Lung (tissue), 17 donors: ENCODE measurements at places on chromosomes 7 and 10.

DNA sequence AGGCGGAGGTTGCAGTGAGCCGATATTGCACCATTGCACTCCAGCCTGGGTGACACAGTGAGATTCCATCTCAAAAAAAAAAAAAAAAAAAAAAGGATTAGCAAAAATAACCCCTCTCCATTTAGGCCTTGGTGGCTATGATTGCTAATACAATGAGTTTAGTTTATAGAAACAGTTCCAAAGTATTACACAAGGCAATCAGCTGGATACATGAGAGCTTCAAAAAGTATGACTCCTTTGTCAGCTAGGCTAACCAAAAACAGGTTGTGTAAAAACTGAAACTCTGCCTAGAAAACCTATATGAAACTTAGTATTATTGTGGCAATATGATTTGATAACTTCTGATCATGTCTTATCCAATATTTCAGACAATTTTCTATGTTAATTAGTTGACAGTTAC lies 57.2 kb downstream of the SUGCT start:
- H3K27ac ChIP-seq = no peak overlapping the region
- H3K4me3 ChIP-seq = no peak overlapping the region
- no peak for DNase-seq
- no peaks in the 10 kb centered on the region for H3K4me1 ChIP-seq
- H3K27me3 ChIP-seq = no peaks in the 10 kb centered on the region

- no peaks in the 10 kb centered on the region for H3K36me3 ChIP-seq
- peaks cover 13% of the 10 kb centered on the region for H3K4me1 ChIP-seq
- DNase-seq = peak; percentile 90
- H3K27me3 ChIP-seq = no peaks in the 10 kb centered on the region
- H3K4me3 ChIP-seq = no peak overlapping the region
These were observed 164.9 kb downstream of the NSUN6 start for GRCh38 chr10:18486438-18486837.

DNA sequence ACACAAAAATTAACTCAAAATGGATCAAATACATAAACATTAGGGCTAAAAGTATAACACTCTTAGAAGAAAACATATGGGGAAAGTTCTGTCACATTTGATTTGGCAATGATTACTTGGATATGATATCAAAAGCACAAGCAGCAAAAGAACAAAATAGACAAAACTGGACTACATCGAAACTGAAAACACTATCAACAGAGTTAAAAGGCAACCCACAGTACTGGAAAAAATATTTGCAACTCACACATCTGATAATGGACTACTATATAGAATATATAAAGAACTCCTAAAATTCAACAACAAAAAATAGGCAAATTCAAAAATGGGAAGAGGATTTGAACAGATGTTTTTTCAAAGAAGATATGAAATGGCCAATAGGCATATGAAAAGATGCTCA lies 51.0 kb downstream of the COA1 start:
- H3K27me3 ChIP-seq = no peaks in the 10 kb centered on the region
- H3K4me3 ChIP-seq = no peak overlapping the region

GRCh38 chr10:8221451-8221850 lies 167.0 kb downstream of the GATA3 start:
- H3K4me3 ChIP-seq = no peak overlapping the region
- DNase-seq = peak; percentile 61
- H3K27me3 ChIP-seq = peaks cover 3% of the 10 kb centered on the region
- H3K4me1 ChIP-seq = no peaks in the 10 kb centered on the region
- no peak overlapping the region for H3K27ac ChIP-seq

DNA sequence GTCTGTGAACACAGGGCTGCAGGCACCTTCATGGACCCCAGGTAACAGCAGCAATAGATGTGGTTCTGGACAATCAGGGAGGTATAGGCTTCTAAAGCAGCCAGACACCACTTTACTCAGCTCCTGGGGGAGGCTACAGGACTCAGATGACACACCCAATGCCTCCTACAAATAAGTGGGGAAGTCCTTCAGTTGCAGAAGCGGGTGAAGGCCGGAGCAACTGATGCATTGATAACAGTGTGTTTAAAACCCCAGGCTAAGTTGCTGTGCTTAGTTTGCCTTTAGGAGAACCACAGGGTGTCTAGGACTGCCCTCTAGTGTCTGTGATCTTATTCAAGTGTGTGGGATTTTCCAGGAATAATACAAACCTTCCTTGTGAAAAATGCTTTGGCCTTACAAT lies 5.9 kb upstream of the ITGA8 start:
- H3K4me3 ChIP-seq = no peak overlapping the region
- H3K4me1 ChIP-seq = no peaks in the 10 kb centered on the region
